ENCODE measurements at places on chromosomes 5 and 9.

GRCh38 chr5:124773315-124774311, 27.2 kb upstream of the ZNF608 start:
- DNase-seq, result no peak

DNA sequence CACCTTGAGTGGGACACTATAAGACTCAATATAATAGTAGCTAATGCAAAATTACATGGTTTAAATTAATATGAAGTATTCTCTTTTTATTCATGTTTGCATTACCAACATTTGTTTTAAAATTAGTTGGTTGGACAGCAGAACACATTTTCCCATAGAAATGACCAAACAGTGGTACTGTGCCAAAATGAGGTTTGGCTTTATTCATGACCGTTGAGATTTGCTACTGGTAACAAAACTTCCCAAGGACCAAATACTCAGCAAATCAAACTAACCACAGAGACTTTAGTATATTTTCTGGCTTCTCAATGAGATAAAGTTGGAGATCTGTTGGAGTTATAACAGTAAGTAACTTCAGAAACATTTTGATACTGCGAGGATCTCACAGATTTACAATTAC, 637.8 kb upstream of the MEF2C start:
- no peak for DNase-seq

DNA sequence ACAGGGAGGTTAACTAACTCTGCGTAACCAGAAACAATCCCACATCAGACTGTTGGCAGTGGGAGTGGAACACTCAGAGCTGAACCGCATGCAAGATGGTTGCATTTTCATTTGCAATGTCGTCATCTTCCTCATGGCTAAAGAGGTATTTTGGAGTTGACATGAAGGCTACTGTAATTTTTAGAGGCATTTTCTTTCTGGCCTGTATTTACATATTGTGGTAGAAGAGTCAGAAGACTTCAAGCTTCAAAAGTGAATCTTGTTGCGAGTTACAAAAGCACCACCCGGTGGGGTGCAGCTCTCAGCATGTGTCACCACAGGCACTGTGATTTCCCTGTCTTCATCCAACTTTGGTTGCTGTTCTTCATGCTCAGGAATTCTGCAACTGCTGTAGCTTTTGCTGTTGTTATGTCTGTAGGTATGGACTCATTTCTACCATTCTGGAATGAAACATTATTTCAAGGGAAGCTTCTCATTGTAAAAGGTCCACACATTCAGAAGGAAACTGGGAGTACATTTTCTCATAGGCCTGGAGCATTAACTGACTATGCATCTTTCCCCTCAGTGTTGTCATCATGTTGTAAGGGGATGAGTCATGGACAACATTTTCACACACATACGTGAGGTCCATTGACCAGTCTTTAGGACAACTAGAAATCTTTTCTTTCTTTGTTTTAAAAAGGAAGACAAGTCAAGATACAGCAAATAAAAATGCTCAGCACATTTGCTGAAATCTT, 35.4 kb upstream of the GDNF start:
- DNase-seq, result no peak

DNA sequence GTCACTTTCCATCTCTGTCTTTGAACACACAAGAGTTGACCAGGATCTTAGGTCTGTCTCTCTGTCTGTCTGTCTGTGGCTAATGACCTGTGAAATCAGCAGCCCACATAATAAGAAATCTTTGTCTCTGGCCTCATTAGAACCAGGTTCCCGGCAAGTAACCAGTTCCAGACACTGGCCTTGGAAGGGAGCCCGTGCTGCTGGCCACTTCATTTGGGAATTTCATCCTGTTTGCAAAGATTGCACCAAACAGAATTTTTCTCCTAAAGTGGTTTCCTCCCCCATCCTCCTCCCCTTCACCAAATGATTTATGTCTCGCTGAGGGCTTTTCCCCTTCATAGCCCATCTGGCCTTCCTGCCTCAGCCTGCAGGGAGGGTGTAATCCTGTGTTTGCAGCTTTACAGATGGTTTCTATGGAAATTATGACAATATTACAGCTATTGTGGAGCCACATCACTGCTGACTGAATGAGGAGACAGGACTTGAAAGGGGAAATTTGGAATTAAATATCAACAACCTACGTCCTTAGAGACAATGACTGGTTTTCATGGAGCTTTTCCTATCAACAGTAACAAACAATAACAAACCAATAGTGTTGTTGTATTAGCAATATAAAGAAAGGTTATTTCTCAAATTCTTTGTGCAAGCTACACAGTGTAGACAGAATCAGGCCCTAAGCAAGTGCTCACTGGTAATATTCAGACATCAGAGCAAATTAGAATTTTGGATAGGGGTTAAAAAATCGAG, 25.7 kb downstream of the DPYSL3 start:
- DNase-seq, result no peak

DNA sequence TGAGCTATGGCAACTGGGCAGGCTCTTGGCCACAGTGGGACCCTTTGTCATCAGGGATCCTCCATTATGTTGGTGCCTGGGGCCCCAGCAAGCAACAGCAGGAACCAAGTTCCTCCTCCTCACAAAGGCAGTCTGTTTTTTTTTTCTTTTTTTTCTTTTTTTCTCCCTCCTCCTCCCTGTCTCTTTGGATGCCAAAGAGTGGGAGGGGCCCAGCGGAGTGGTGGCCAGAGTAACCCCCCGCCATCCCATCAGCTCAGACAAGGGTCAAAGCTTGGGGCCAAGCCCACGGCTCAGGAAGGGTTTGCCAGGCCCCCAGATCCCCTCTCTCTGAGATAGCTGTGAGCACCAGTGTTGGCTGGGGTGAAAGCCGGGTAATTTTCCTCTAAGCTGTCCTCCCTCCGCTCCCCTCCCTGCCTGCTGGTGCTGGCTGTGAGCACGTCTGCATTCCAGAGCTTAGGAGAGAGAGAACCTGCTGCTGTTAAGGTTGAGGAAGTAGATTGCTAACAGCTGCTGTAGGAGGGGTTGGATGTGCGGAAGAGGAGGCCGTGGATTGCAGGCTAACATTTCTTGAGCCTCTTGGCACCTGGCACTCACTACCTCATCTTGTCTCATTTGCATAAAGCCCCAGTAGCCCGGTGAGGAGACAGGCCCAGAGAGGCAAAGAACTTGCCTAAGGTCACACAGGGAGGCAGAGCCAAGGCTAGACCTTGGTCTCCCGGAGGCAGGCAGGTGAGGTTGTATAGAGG, 21.2 kb downstream of the GSN start:
- DNase-seq, result no peak

- DNase-seq, result no peak
Observed at GRCh38 chr9:127404631-127405030, 7.7 kb downstream of the SLC2A8 start.

DNA sequence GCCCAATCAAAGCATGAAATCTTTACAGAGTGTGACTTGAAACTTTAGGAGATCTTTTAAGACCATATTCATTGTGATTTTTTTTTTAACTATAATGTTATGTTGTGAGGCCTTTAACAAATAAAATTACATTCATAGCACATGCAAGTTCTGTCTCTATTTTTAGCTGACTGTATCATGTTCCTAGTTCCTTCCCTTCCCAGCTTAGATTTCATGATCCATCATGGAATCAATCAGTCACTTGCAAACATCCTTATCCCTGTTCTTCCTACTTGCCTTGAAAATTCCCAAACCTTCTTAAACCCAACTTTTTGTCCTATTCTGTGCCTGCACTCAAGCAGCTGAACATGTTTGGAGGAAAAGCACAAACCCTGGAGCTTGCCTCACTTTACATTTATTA, 141.8 kb downstream of the DMXL1 start:
- no peak for DNase-seq

All from activated T-cell treated with anti-CD3 and anti-CD28 coated beads, Interleukin-2, amount 50 U/mL, for 48 hours (primary cell).